CD4-positive, alpha-beta T cell treated with Interleukin-2 at 100 ng/mL for 4 hours (primary cell): ENCODE measurements at places on chromosomes 1 and 21.

GRCh38 chr21:39461419-39461818 lies 9.6 kb downstream of the SH3BGR start:
- no peak for DNase-seq

DNA sequence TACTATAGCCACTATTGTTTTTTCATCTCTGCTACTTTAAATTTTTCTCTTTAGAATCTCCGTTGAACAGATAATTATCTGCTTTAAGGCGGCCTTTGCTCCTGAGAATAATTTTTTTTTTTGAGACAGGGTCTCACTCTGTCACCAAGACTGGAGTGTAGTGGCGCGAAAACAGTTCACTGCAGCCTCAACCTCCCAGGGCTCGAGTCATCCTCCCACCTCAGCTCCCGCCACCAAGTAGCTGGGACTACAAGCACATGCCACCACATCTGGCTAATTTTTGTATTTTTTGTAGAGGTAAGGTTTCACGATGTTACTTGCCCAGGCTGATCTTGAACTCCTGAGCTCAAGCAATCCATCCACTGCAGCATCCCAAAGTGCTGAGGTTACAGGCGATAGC lies 28.6 kb downstream of the TRIT1 start:
- no peak for DNase-seq

DNA sequence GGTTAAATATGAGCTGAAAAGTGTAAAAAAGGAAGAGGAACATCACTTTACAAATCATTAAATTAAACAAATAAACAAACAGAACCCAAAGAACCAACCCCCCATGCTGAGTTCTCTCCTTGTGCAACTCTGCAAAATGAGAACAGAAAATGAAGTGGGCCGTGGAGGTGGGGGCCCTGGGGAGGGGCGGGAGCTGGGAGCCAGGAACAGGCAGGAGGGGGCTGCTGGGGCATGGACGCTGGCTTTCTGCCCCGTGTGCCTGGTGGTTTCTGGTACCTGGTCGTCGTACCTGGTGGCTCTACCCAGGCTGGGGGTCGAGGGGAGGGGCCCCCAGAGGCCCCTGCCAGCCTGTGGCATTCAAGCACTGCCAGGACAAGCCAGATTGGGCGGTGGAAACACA lies 10.8 kb downstream of the GPR37L1 start:
- DNase-seq = no peak

DNA sequence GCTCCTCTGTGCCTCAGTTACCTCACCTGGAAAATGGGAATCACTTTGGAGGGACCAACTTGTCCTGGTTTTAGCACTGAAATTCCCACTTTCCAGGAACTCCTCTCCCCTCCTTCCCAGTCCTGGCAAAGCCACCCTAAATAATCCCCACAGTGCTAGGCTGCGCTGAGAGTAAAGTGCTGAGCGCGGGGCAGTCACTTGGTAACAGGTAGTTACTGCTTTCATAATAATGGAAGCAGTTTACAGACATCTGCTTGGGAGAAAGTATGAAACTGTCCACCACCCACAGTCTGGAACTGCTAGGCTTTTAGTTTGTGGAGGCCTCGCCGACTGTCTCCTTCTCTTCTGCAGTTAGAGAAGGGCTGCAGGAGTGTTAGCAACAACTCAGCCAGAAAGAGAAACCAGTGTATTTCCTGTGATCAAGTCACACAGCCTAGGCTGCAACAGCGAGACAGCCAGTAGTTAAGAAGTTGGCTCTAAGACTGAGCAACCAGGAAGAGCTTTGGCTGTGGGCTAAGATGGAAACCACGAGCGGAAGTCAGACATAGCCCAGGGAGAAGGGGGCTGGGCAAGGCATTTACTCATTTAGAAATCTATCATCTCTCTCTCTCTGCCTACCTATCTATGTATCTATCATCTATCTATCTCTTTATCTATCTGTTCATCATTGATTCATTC lies 30.8 kb upstream of the ABCG1 start:
- peak; percentile 91 for DNase-seq

DNA sequence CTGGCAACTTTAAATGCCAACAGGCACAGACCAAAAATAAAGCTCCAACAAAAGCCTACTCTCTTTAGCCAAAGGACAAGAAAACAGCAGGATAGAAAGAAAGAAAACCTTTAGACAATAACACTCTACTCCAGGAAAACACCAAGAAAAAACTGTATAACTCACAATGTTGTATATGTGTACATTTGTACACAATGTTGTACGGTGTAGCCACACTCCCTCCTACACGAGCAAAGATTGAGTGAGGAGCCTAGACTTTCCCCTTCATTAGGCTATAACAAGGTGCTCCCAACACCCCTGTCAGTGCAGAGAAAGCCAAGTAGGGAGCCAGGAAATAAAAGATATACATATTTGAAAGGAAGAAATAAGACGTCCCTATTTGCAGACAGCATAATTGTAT lies 24.0 kb downstream of the GJA4 start:
- DNase-seq = no peak

GRCh38 chr21:36756527-36756926 lies 57.6 kb downstream of the SIM2 start:
- no peak for DNase-seq

- DNase-seq = peak; percentile 51
Observed at GRCh38 chr1:112954945-112955772, 837 bp downstream of the SLC16A1 start.

- no peak for DNase-seq
Observed at GRCh38 chr1:82399093-82399492, 598.4 kb downstream of the ADGRL2 start.

GRCh38 chr1:39268906-39269305 lies 64.4 kb downstream of the MACF1 start:
- no peak for DNase-seq

GRCh38 chr1:218931324-218931723 lies 242.4 kb upstream of the LYPLAL1 start:
- no peak for DNase-seq

DNA sequence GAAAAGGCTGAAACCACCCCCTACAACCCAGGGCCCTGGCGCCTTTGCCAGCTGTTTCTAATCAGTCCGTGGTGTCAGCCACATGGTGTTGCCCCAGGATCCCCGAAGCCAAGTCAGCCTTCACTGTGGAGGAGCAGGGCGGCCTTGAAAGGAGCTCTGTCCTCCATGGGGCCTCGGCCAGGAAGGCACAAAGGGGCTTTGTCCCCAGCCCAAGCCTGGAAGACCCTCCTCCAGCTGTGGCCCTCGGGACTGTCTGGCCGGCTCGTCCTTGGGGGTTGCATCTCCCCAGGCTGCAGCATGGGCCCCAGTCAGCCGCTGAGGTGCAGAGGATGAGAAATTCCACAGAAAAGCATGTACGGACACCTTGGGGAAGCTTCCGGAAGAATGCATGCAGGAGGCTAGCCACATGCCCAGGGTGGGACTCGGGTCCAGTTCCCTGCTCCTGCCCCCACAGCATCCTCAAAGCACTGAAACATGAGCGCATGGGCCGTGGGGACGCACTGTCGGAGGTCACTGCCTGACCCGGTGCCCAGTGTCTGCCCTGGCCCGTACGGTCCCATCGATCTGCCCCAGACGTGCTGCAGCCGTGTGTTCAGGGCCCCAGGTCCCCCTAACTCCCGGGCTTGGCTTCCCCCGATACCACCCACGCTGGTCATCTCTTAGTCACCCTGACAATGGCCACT lies 38.6 kb upstream of the POFUT2 start:
- no peak for DNase-seq

GRCh38 chr1:30809514-30810263 lies 52.1 kb upstream of the LAPTM5 start:
- no peak for DNase-seq

GRCh38 chr1:74579425-74579824 lies 67.0 kb upstream of the LRRC53 start:
- no peak for DNase-seq
